Mucosa of gallbladder (tissue), 1 donor: ENCODE measurements at places on chromosomes 12 and 14.

- DNase-seq = no peak
Measured at GRCh38 chr12:62698701-62699101, 232.1 kb downstream of the MON2 start.

DNA sequence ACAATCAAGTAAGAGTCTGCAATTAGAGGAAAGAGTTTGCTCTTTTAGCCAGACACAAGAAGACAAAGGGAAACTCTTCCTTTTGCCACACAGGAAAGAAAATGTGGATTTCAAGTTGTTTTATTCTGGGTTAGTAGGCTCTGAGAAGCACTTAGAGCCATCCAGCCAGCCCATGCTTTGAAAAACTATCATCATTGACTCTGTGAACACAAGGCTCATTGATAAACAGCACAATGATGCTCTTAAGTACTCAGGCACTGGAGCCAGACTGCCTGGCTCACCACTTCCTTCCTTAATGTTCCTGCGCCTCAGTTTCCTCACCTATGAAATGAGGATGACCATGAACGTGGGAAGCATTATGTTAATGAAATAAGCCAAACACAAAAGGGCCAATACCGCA, 150.2 kb upstream of the EEA1 start:
- DNase-seq = no peak

DNA sequence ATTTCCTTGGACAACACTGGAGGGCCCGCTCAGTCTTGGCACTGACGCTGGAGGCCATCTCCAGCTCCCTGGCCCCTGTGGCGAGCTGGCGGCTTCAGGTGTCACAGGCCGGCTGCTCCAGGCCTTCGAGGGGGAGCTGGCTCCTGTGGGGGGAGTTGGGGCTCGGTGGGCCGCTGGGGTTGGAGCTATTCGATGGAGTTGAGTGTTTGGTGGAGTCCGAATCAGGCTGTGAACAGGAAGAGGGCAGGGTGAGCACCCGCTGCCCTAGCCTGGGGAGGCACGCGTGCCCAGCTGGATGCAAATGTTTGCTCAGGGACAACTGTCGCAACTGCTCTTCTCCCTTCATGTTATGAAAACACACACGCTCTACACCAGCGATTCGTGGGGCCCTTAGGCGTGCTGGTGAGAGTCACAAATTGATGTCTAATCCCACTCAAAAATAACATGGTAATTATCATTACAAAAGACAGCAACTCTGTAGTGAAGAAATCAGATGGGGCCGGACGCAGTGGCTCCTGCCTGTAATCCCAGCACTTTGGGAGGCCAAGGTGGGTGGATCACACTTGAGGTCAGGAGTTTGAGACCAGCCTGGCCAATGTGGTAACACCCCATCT, 11.3 kb downstream of the AMN start:
- no peak for DNase-seq

DNA sequence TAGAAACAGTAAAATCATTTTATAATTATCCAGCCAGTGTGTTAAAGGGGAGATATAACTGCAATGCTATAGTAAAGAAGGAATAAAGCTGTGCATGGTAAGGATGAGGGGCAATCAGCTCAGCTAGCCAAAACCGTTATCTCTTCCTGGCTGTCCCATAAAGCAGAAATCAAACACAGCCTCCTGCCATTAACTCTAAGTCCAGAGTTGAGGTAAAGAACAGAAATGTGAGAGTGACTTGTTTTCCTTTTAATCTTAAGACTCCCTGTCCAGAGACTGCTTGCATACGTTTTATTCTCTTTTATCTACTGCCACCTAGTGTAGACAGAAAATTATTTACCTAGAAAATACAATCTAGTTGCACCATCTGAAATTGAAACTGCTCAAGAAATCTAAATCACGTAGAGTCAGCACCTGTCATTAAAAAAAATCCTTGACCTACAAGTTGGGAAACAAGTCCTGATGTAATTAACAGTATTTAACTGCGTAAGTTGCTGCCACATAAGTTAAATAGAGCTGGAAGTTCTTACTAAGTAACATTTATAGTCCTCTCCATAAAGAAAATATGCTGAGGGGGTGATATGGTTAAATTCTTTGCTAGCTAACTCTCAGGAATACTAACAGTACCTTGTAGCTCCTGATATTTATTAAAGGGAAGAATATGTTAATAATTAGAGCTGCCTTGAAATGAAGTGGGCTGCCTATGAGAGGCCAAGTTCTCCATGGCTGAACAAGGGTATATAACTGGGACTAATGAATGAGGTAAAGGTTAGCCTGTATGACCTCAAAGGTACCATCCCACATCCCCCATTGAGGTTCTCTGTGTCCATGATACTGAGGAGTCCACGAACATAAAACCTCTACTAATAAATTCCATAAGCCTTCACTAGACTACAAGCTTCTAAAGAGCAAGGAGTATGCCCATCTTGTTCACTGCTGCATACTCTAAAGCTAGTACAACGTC, 62.7 kb downstream of the GALNT4 start:
- DNase-seq = no peak

DNA sequence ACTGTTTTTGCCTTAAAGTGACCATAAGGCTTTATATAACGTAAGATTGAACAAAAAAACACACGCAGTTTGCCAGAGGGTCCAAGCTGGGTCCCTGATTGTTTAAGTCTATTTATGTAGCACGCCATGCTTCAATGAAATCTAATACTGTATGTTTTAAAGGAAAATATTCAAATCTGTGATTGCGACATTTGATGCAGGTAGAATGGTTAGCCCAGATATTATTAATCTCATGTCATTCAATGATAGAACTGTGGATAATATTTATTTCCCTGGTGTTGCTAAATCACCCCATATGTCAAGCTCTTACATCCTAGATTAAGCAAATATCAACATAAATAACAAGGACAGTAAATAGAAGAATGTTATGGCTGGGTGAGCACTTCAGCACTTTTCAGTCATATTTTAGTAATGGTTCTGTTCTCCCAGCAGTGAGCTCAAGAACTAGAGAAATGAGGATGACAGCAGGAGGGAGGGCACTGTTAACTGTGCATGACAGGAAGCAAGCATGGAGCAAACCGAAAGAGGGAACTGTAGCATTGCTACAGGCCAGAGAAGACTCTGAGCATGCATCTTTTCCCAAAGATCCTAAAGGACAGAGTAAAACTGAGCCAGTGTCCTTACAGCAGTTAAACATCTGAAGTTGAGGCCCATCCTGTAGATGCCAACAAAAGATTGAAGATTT, 465.7 kb upstream of the MGAT4C start:
- DNase-seq = no peak

DNA sequence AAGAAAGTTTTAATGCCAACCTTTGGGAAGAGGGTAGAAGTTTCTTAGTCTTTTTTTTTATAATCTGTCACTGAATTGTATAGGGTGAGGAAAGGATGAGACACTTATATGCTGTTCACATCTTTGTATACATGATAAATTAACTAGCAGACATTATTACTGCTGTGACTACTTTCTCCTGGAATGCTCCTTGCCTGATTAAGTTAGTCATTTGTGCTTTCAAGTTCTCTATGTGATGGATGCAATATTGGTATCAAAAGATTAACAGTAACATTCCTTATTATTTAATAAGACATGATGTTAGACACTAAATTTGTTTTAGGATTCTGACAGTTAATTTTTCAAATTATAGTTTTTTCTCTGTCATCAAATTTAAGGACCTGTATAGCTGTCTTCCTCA, 223.4 kb upstream of the GARIN2 start:
- DNase-seq = no peak

DNA sequence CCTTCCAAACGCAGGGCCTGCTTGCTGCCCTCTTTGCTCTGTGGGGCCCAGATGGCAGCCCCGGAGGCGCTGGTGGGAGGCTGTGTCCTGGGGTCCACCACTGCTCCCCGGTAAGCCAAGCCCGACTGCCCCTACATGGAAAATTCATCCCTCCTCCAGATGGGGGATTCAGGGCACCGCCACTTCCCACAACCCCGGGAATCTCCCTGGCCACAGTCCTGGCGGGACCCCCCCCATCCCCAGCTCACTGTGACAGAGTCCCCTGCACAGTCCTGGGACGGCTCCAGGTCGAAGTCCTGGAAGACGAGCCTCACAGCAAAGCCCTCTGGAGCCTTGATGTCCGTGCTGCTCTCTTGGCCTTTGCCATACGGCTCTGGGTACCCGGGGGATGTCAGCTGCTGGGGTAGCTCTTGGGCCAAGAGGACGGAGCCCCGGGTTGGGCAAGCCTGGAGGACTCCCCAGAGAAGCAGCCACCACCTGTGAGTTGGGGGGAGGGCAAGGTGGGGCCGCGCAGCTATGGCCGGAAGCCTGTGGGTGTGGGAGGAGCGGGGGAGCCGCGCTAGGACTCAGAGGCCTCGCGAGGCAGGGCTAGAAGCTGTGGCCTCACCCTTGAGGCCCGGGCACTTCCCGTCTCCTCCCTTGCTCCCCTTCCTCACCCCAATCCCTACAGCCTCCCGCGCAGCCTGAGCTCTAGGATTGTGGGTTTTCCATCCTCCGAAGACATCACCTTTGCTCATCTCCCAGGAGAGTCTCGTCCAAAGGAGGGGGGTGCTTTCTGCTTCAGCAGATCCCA, 815 bp downstream of the C1RL start:
- peak; percentile 56 for DNase-seq

- no peak for DNase-seq
Measured at GRCh38 chr12:108653082-108653516, 19.4 kb upstream of the SELPLG start.

DNA sequence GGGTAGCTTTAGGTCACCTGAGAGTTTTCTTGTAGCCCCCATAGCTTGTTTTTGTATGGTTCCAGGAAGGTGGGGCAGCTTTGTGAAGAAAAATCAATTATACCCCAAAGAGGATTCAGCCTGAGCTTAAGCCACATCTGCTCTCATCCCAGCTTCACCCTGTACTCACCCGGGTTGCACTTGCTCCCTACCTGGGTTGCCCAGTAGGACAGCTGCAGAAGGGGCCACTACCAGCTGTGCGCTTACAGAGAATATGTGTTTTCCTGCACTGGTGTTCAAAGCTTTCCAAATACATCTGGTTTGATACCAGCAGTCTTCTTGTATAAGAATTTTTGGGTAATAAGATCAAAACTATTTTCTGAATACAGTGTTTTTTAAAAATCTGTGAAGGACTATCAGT, 3.0 kb upstream of the SLC38A1 start:
- no peak for DNase-seq

GRCh38 chr14:67738740-67739504, 37.2 kb downstream of the RDH12 start:
- DNase-seq = peak; percentile 89

GRCh38 chr12:76876696-76877229, 2.1 kb downstream of the CSRP2 start:
- no peak for DNase-seq

DNA sequence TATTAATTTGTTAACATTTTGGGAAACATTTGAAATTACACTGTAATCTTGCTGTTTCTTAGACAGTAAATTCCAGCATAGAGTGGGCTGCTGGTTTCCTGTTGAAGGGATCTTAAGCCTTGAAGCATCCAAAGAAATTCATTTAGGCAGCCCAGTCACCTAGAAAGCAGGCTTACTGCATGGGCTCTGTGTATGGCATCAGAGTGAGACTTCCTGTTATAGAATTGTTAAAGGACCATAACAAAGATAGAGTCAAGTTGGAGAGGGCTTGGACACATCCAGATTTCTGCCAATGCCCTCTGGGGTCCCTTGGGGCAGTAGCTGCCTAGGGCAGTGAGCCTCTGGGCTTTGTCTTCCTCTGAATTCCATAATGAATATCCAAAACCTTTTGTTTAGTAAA, 149.2 kb downstream of the DYRK2 start:
- DNase-seq = no peak

DNA sequence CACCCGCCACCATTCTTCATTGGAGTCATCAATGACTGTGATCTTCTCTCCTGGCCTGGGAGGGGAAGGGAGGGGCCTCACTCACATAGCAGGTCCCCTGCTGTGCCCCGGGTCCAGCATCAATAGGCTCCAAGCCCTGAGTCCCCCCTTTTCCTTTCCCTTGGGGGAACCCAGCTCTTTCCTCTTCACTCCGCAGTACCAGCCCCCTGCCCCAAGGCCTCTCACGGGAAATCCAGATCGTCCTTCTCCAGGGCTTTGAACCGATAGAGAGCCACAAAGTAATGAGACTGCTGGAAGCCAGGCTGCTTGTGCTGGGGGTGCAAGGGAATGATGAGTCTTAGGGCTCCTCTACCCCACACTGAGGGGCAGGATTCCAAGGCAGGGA, 6.7 kb downstream of the STAC3 start:
- no peak for DNase-seq

DNA sequence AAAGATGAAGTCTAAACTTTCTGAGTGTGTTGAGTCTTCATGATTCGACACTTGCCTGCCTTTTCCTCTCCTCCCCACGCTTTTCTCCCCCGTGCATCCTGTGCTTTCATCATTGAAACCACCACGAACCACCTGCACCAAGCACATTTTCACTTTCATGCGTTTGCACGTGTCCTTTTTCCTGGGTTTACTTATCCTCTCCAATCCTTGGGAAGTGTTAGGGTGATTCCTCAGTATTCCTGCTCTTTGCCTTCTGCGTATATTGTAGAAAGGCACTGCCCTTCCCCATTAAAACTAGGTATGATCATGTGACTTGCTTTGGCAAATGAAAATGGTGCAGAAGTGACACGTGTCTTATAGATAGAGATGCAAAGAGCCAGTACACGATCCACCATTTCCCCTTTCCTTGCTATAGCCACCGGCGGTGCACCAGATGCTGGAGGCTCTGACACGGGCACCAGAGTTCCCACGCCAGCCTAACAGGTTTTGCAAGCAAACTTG, 106.6 kb downstream of the BRMS1L start:
- no peak for DNase-seq

DNA sequence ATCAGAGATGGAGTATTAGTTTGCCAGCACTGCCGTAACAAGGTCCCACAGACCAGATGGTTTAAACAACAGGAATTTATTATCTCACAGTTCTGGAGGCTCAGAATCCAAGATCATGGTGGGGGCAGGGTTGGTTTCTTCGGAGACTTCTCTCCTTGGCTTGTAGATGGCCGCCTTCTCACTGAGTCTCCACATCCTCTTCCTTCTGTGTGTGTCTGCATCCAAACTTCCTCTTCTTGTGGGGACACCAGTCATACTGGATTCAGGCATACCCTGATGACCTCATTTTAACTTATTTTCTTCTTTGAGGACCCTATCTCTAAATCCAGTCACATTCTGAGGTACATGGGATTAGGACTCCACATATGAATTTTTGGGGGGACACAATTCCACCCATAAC, 455.5 kb downstream of the RGS6 start:
- no peak for DNase-seq

- no peak for DNase-seq
Measured at GRCh38 chr12:89234324-89235114, 117.8 kb downstream of the DUSP6 start.

GRCh38 chr12:11927286-11927935, 143.3 kb upstream of the BCL2L14 start:
- DNase-seq = no peak

GRCh38 chr14:22560662-22561365, 28.2 kb downstream of the DAD1 start:
- peak; percentile 83 for DNase-seq
